ENCODE measurements at places on chromosomes 5 and 9.

- DNase-seq = no peak
Measured at GRCh38 chr5:58944221-58944620, 361.3 kb downstream of the RAB3C start.

DNA sequence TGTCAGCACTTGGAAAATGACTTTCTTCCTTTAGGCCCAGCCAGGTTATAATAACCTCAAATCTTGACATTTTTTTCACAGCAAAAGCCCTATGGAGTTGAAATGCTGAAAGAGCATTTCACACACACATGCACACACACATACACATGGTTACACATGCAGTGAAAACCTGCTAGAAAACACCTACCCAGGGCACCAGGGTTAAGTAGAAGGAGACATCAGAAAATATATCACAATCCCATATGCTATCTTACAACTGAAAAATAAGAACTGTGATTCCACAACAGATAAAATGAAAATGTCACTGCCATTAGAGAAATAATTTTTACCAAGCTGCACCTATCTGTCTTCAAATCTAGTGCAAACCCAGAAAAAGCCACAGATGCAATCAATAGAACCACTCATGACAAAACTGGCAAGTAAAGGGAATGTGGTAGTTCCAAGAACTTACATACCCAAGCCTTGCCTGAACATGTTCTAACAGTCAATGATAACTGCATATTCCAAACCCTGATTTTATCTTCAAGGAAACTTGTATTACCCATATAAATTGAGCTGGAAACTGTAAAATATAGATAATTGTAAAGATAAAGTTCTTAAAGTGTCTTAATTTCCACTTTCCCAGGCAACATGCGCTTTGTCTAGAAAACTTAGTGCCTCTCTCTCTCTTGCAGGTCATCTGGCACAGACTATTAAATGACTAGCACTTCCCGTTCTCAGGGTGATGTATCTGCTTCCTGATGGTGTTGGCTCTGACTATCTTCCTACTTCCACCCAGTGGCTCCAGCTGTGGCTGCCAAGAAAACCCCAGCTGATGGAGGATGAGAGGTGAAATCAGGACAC lies 250.2 kb upstream of the PTGER4 start:
- no peak for DNase-seq

DNA sequence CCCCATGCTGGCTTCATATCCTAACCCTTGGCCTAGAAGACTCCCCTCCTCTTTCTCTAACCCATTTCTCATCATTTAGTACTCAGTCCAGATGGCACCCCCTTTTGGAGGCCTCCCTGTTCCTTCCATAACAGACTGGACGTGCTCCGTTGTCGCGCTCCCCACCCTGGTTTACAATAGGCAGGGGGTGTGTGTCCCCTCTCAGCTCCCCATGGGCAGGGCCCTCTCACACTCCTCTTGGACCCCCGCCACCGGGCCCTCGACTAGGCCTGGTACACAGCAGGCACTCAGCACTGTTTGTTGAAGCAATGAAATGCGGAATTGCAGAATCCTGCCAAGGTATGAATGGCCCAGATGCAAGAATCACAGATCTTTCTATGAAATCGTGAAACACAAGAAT lies 227.4 kb downstream of the FSTL4 start:
- no peak for DNase-seq

DNA sequence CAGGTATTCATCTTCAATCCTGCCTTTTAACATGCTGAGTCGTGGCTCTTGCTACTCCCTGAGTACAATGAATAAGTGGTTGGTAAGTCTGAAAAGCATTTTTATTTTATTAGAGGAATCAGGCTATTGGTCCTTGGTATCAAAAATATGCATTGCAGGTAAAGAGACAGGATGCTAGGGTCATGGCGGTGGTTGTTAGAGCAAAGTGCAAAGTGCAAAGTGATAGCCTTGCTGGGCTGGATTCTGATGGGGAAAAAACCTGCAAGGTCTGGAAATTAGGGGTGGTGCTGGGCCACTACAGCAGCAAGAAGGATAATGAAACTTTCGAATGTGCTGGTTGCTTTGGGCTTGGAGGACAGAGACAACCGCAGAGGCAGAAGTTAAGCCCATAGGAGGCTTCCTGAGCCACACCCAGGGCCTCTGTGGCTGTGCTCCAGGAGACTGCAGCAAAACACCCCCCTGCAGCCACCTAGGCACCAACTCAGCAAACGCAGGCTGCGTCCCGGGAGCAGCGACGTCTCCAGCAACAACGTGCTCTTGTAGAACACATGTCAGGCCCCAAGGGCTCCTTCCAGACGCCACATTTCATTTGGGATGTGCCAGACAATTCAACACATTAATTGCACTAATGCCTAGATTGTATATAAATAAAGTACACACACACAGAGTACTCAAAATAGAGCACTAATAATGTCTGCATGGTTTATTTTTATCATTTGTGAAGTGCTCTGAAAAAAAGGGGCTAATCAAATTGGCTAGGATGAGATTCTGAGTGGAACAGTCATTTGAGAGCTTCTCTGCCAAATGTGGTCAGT lies 149.8 kb upstream of the RAPGEF1 start:
- DNase-seq = no peak

- no peak for DNase-seq
Measured at GRCh38 chr5:139256820-139257219, 36.7 kb upstream of the MATR3 start.

GRCh38 chr5:170451747-170452365 lies 52.0 kb upstream of the KCNIP1 start:
- no peak for DNase-seq

- DNase-seq = peak; percentile 1
Measured at GRCh38 chr9:126678989-126679388, 65.3 kb downstream of the LMX1B start.

GRCh38 chr5:757931-758697 lies 26.4 kb downstream of the ZDHHC11B start:
- peak; percentile 81 for DNase-seq

- no peak for DNase-seq
Measured at GRCh38 chr9:12748016-12748415, 26.8 kb upstream of the LURAP1L start.

DNA sequence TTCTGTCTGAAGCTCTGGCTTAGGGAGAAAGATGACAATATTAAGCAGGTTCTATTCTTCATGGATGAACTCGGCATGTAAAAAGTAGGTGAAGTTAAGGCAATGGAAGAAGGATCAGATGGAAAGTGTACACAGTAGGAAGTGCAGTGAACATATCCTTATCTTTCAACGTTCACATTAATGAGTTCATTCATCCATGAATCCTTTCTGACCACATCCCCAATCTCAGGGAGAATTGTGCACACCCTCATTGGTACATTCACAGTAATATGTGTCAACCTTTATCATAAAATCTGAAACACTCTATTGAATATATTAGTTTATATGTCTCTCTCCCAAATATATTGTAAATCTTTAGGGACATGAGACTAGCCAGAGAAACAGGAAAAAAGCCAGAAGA lies 5.5 kb downstream of the GIN1 start:
- no peak for DNase-seq

DNA sequence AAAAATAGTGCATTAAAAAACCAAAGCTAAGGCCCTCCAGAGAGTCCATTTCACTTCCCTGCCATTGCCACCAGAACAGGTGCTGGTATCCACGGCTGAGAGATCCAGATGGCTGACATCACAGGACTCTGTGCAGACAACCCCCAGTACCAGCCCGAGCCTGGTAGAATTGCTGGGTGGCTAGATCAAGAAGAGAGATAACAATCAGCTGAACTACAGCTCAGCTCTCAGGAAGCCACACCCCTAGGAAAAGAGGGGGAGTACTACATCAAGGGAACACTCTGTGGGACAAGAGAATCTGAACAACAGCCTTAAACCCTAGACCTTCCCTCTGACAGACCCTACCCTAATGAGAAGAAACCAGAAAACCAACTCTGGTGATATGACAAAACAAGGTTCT lies 73.8 kb upstream of the SLIT3 start:
- DNase-seq = no peak

GRCh38 chr5:159345336-159345735 lies 15.0 kb upstream of the IL12B start:
- no peak for DNase-seq

DNA sequence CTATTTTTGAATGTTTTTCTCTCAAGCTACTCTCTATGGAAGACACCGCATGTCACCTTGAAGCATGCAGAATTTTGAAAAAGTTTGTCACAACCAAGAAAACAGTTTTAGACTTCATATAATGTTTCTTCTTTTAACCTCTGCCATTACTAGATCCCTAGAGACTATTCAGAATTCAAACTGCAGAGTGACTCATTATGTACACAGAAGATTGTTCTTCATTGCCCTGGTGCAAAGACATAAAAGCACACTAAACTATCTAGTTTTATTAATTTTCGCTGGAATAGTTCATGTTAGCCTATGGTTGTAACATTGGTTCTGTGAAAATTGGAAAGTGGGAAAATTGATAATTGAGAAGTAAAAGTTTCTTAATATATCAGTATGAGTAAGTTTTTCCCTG lies 18.4 kb downstream of the F2RL2 start:
- no peak for DNase-seq

DNA sequence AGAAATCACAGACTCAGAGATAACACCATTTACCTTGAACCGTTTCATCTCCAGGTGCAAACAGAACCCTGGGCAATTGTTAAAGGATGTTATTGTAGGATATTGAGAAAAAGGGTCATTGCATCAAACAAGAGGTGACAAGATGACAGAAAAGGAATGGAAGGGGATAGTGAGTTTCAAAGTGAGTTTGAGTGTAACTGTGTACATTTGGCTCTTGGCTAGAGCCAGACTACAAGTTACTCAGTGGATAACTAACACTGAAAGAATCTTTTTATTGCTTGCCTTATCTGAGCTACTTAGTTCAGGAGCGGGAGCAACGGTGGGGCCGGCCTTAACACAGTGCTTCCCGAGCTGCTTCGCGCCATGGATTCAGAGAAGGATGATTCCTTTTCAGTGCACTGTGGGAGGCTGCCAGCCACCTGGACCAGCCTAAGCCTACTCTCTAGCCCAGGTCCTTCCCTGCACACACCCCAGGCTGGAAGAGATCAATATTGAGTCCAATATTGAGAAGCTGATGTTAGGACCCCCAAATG lies 193.4 kb downstream of the ATPSCKMT start:
- DNase-seq = no peak

GRCh38 chr9:81035171-81035570 lies 654.2 kb downstream of the TLE1 start:
- DNase-seq = no peak

GRCh38 chr5:144481861-144482260 lies 311.2 kb downstream of the KCTD16 start:
- DNase-seq = no peak

DNA sequence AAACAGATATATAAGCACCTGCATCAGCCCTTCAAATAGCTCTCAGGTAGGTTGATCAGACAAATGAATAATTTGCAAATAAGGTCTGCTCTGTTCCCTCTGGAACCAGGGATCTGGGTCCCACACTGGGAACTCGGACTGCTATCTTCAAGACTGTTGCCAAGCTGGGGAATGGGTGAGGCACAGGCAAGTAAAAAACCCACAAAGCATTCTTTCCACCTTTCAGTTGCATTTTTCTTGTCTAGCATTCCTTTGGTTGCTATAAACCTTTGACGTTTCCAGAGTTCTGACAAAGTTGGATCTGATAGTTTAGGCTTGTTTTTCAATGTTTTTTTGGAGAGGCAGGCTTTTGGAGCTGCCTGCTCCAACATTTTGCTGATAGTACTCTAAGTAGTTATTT lies 20.1 kb downstream of the FBXL17 start:
- no peak for DNase-seq

DNA sequence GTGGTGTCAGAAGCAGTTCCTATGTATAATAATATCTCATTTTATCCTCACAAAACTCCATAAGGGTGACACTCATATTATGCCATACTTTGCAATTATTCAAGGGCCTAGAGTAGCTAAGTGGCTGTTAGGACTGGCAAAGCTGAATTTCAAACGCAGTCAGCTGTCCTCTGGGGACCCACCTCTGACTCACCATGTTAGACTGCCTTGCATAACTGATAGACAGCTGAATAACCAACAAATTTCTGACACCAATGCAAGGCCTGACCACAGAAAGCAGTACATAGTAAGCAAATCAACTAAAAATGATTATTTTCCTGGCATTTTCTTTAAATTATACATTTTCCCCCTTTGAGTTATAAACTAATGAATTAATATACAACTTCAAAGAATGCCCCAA lies 251.6 kb upstream of the PTGER4 start:
- no peak for DNase-seq

DNA sequence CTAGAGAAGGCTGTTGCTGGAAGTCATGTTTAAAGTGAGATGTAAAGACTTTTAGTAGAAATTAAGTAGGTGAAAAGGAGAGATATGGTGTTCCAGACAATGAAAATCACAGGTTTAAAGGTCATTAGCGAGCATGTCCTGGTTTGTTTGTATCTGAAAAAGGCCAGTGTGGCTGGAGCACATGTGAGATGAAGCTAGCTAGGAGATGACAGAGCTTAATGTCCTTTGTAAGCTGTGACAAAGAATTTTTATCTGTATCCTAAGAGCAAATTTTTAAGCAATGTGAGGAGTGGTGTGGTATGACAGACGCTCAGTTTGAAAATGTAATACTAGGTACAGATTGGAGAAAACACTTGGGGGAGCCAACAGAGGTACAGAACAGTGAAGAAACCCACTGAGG lies 567.2 kb upstream of the ARRDC3 start:
- no peak for DNase-seq

GRCh38 chr9:80885894-80886293 lies 803.5 kb downstream of the TLE1 start:
- DNase-seq = peak; percentile 15

DNA sequence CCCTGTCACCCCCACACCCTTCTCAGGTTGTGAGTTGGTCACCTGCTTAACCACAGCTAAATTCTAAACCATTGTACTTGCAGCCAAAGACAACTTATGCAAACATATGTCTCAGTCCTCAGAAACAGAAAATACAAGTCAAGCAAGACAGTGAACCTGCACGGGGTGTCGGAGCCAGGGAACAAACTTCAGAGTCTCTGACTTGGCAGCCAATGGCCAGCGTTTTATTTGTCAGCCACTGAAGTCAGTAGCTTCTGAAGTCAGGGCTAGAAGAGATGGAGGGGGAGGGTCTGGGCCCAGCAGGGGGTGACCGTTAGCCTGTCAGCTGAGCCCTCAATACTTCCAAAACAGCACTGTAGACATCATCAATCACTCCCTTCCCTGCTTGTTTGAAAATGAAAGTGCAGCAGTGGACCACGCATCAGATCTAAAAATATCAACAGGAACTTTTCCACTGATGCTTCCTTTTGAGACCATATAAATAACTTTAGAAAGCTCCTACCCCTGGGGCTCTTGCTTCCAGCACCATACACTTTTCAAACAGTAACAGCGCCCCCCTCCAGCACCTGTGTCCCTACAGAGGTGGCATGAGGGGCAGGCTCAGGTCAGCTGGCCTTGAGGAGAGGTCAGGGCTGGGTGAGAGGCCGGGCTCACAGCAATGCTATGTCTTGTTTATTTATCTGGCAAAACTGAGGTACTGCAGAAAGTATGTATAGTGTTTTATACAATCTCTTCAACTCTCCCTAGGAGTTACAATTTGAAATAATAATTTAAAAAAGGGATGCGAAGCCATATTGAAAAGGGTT lies 142.5 kb downstream of the ACER2 start:
- peak; percentile 34 for DNase-seq

All from neural progenitor cell (in vitro differentiated cells).